ENCODE measurements at places on chromosomes 5 and 9.

DNA sequence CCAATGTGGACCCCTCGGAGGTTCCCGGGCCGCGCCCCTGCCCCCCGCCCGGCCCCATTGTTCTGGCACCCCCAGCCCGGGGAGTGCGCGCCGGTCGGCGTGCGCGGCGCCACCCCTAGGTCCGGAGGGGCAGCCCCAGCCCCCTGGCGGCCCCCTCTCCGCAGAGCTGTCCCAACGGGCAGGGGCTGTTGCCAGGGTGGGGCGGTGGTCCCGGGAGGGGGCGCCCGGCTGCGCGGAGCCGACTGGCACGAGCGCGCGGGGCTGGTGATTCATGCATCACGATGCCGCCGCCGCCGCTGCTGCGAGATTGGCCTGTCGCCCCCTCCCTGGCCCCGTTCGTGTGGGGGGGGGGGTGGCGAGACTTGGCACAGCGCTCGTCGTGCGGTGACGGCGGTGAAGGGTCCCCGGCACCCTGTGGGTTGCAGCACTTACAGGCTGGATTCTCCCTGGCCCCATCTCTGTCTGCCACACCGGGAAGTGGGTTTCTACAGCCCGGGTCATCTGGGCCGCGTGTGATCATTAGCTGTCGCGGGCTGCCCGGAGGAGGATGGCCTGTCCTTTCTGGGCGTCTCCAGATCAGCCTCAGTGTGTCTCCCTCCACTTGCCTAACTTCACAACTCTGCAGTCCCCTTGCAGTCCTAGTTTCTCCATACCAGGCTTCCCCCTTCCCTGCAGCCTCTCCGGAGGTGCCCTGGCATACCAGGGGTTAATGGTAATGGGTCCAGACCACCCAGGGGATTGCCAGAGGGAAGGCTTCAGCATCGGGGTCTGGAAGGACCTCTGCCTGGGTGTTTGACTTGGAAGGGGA lies 858 bp downstream of the NCS1 start:
- DNase-seq: peak; percentile 9

DNA sequence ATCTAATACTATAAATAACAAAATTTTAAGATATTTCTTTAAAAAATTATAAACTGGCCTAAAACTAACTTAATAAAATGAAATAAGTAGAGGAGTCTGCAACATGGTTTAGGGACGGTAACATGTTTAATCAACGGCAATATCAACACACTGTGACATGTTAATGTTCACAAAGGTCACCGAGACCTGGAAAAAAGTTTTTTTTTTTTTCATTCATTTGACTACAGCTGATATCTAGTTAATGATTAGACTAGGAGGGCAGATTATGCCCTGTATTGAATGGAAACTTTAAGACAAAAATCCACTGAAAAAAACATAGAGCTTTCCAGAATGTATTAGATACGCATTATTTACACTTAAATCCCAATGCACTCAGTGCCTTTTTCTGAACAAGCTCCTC lies 67.0 kb upstream of the CDK5RAP2 start:
- no peak for DNase-seq

GRCh38 chr5:177550122-177550521 lies 4.2 kb downstream of the FAM193B start:
- no peak for DNase-seq

DNA sequence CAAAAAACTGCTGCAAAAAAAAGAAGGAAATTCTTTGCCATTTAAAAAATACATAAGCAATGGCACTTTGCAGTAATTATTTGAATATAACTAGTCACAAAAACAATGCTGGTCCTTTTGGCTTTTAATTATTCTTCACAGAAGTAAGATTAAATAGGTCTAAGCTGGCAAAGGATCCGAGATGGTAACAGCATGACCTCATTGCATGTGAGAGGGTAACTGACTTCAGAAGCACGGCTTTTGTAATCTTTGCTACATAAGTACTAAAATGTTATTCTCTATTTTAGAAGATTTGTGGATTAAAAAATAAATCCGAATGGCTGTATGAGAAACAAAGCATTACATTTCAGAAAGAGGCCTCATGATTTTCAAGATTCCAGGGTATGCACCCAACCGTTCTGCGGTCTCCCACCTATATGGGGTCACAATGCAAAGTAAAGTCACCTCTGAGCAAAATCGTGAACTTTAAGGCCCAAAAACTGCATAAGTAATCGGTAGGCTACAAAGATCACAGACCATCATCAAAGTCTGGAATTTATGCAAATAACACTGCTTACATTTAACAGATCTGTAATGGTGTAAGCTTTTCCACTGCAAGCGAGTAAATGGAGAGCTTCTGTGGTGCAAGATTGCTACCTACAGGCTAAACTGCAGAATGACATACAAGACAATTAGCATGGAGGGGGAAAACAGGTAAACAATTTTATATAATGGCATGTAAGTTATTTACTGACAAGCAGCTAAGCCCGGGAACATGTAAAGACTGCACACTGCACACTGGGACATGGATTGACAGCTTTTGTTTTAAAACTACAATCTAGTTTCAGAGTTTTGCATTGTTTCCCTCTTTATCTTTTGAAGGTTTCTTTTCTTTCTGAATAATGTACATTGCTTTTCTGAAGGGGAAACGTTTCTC lies 231.6 kb downstream of the SLF1 start:
- DNase-seq: peak; percentile 57

- no peak for DNase-seq
Measured at GRCh38 chr5:125026867-125027731, 280.7 kb upstream of the ZNF608 start.

DNA sequence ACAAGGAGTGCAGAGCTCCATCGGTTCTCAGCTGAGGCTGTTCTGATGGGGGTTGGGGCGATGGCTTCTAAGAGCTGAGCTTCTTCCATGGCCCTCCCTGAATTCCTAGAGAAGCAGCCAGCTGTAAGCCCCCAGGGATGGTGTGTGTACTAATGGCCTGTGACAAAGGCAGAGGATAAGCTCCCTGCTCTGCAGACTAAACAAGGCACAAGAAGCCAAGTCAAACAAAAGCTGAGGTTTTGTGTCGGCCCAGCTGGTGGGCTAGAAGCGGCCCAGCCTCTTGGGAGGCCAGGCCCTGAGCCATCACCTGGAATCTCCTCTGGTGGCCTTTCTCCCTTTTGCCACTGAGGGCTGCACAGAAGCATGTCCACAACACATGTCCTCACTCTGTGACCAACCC lies 75.0 kb upstream of the XPA start:
- DNase-seq: no peak

DNA sequence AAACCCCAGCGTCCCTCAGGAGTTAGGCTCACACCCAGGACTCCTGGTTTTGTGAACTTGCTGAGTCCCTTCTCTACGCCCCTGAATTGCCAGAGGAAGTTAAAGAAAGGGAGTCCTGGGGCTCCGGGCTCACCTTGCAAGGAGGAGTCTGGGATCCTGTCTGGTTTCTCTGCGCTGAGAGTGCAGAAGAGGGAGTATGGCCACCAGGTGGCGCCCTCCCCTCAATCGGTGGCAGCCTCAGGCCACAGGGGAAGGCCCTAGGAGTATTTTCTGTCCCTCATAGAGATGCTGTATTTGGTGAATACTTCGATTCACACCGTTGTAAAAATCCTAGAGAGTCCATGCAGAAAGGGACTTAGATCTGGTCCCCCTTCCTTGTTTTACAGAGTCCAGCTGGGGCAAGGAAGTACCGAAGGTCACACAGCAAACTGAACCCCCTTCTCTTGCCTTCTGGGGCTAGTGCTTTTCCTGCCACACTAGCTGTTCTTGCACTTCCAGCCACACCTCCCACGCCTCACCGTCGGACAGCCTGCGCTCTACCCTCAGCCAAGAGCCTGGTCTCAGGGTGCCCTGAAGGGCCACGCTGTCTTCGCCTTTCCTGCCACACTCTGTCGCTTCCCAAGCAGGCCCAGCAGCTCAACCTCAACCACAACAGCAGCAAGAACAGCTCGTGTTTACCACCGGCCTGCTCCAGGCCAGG lies 10.2 kb downstream of the HAND1 start:
- peak; percentile 87 for DNase-seq

DNA sequence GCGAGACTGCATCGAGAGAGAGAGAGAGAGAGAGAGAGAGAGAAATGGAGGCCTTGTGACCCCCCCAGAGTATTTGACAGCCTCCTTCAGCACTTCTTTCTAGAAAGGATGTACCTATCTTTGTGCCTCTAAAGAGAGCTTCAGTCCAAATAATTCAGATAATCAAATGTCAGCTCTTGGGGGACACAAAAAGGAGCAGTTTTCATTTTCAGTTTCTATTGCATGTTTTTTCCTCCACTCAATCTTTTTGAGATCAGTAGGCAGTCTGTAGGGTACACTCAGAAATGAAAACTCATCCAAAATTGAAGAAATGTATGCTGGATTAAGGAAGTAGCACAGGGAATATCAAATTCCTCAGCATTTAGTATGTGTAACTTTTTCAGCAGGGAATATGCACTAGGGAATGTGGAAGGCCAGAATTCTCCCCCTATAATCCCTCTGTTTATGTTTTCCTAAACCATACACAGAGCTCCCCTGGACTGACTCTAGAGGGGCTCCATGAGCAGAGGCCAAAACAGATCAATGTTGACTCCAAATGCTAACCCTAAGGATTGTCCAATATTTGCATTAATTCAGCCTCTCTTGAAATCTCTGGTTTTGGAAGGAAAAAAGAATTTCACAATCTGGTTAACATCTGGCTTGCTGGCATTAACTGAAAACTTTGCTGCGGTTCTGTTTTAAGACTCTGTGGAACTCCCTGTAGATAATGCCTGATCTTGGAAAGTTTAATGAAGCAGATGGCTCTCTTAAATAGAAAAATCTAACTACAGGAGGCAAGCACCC lies 250.1 kb downstream of the CEMIP2 start:
- no peak for DNase-seq

DNA sequence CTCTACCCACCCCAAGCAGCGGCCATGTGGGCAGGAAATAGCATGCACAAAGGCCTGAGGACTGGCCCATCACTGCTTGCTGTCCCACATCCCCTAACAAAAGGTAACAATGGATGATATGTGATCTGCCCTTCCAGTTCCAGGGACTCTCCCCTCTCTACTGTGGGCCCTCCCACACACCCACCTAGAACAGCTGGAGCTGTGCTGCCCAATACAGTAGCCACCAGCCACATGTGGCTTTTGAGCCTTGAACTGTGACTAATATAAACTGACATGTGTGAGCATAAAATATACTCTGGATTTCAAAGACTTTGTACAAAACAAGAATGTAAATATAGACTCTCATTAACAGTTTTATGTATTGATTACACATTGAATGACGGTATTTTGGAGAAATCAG lies 78.1 kb downstream of the C5orf15 start:
- no peak for DNase-seq

DNA sequence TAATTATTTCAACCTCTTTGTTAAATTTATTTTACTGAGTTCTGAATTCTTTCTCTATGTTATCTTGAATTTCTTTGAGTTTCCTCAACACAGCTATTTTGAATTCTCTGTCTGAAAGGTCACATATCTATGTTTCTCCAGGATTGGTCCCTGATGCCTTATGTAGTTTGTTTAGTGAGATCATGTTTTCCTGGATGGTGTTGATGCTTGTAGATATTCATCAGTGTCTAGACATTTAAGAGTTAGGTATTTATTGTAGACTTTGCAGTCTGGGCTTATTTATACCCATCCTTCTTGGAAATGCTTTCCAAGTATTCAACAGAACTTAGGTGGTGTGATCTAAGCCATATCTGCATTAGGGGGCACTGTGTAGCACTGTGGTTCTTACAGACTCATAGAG lies 70.2 kb upstream of the SLC27A6 start:
- no peak for DNase-seq

Measured in trophoblast cell (in vitro differentiated cells and primary cell).